Right cardiac atrium (tissue), 5 donors: ENCODE measurements at places on chromosomes 13 and 19. TPM values are rescaled to one million over a fixed set of nuclear protein-coding genes. Genes with fewer than 3 reads are reported as not detected.

GRCh38 chr19:52229524-52229923 is 39.7 kb downstream of the PPP2R1A start:
- no peak for DNase-seq

GRCh38 chr19:30662211-30662861 is 290.2 kb downstream of the ZNF536 start:
- peak; percentile 60 for DNase-seq

- no peak for DNase-seq
Observed at GRCh38 chr13:91155512-91156114, 191.9 kb upstream of the MIR17HG start.

GRCh38 chr19:3778899-3779723 is 7.1 kb downstream of the MATK start:
- DNase-seq = no peak

- no peak for DNase-seq
Observed at GRCh38 chr13:26656919-26657318, 99.4 kb downstream of the WASF3 start.

GRCh38 chr13:111858571-111858970 is 208.4 kb upstream of the SOX1 start:
- DNase-seq = no peak

- DNase-seq = no peak
Observed at GRCh38 chr13:109756778-109757177, 29.6 kb downstream of the IRS2 start.

DNA sequence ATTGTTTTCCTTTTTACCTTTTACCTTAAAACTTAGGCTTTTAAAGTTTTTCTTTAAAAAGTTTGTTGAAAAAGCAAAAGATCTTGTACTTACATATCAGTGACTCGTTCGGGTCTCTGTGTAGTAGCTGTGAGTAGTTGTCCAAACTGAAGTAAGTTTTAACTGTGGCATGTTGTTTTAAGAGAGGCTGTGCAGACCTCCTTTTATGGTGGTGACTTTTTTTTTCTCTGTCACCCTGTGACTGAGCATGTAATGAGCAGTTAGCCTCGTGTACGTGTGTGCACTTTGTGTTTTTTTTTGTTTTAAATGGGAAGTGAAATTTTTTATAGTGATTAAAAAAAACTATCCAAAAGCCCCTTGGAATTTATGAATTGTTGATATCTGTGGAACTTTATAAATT is at the start of gene GPR183:
TSS of gene GPR183 (minus strand) at position 153 of the 400 bp plus-strand sequence. CDS start 11,254 bp downstream, outside the sequence.
- DNase-seq = no peak

DNA sequence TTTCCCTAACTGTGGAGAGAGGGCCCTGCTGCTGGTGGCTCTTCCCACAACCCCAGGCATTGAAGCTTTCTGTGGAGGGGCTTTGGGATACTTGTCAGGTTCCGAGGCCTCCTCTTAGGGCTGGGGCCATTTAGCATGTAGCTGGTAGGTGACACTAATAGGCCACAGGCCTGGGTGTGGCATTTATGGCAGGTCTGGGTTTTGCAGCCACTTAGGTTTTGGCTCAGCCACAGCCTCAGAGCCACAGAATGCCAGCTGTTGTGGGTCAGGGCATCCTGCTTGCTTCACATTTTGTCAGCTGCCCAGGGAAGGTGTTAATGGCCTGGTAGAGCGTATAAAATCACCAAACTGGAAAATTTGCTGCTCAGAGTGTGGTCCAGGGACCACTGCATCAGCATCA is 15.7 kb downstream of the FAM124A start:
- no peak for DNase-seq

- no peak for DNase-seq
Observed at GRCh38 chr13:20395061-20395916, 130.4 kb downstream of the CRYL1 start.

SIGLEC12 gene
- 0.36 TPM for total RNA-seq
